ENCODE measurements at places on chromosomes 5 and 9. TPM values are rescaled to one million over a fixed set of nuclear protein-coding genes. Genes with fewer than 3 reads are reported as not detected.

The AMBP gene
- total RNA-seq: 307 TPM

DNA sequence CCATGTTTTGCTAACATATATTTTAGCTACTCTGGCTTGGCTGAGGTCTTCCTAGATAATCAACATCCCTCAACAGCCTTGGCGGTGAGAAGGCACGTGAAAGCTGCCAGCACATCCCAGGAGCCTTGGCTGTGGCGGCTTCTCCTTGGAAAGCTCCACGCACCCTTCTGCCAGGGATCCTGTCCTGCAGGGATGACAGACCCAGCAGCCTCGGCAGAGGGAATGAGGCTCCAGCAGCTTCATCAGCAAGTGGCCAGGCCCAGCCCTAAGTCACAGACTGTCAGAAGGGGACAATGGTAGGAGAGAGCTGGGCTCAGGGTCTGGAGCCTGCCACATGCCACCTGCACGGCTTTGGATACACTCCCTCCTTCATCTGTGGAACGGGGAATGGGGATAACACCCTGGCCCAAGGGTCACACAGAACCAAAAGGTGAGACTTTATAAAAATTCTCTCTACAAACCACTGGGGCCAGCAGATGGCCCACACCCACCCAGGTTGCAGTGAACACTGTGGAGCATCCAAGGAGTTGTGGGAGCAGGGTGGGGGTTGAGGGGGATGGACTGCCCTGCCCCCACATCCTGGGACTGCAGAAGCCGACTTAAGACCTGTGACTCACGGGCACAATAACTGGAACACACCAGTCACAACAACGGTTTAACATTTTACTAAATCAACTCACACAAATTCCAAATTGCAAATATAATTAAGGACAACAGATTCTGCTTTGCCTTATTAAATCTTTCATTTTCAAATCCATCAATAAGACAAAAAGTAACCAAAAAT lies 65.1 kb downstream of the MACROH2A1 start:
- H3K27ac ChIP-seq: no peak overlapping the region
- no peaks in the 10 kb centered on the region for H3K27me3 ChIP-seq
- H3K36me3 ChIP-seq: no peaks in the 10 kb centered on the region
- no peak for DNase-seq

- H3K27ac ChIP-seq: no peak overlapping the region
- no peak for DNase-seq
- no peaks in the 10 kb centered on the region for H3K27me3 ChIP-seq
- H3K4me1 ChIP-seq: no peaks in the 10 kb centered on the region
- H3K36me3 ChIP-seq: no peaks in the 10 kb centered on the region
Measured at GRCh38 chr9:1354086-1354485, 303.9 kb downstream of the DMRT2 start.

DNA sequence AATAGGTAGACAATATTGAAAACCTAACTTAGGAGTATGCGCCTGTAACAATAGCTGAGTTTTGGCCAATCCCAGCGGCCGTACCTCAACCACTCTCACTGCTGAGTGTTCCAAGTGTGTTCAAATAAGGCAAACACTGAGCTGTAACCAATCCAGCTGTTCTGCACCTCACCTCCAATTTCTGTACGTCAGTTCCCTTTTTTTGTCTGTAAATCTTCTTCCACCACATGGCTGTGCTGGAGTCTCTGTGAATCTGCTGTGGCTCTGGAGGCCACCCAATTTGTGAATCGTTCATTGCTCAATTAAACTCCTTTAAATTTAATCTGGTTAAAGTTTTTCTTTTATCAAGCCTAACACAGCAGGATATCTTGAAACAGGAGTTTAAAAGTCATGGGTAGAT lies 116.3 kb downstream of the SLC28A3 start:
- no peaks in the 10 kb centered on the region for H3K36me3 ChIP-seq
- no peaks in the 10 kb centered on the region for H3K27me3 ChIP-seq
- H3K4me1 ChIP-seq: no peaks in the 10 kb centered on the region
- H3K4me3 ChIP-seq: no peak overlapping the region
- DNase-seq: no peak
- no peak overlapping the region for H3K27ac ChIP-seq

DNA sequence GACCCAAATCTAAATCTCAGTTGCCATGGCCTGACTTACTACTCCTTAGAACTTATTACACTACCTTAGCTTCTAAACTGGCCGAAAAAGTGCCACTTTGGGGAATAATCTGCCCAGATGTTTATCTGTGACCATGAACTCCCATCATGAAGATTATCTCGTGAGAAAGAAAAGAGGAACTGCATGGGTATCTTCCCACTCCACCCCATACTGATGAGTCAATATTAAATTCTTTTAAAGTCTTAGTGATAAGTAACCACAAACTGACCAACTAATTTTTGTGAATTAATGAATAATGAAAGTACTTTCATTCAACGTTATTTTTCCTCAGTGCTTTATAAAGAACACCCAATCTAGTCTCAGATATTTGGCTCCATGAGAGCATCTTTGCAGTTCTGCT lies 493.5 kb downstream of the EBF1 start:
- H3K27me3 ChIP-seq: no peaks in the 10 kb centered on the region
- no peak overlapping the region for H3K27ac ChIP-seq
- H3K36me3 ChIP-seq: no peaks in the 10 kb centered on the region
- H3K4me3 ChIP-seq: no peak overlapping the region
- no peaks in the 10 kb centered on the region for H3K4me1 ChIP-seq

GRCh38 chr9:92989561-92989960 lies 42.2 kb downstream of the FGD3 start:
- H3K4me3 ChIP-seq: no peak overlapping the region
- no peaks in the 10 kb centered on the region for H3K4me1 ChIP-seq

DNA sequence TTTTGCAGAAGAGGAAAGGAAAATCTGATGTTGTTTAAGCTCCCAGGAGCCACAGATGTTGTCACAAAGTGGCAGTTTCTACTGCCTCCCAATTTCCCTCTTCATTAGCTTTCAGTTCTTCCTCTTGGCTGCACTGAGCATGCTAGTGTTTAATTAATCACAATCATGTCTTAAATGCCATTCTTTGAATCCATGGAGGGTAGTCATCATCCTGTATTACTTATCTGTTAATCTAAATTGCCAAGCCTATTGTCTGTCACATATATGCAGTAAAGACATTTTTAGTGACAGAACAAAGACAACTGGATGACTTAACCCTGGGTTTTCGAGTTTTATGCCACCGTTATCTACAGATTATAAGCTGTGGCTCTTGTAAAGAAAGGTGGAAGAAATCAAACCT lies 14.7 kb downstream of the KLHL9 start:
- H3K4me1 ChIP-seq: peaks cover 3% of the 10 kb centered on the region
- no peaks in the 10 kb centered on the region for H3K27me3 ChIP-seq
- H3K36me3 ChIP-seq: no peaks in the 10 kb centered on the region
- DNase-seq: no peak

The DCANP1 gene
- not detected for total RNA-seq

GRCh38 chr5:57569601-57570000 lies 87.0 kb upstream of the ACTBL2 start:
- no peak overlapping the region for H3K4me3 ChIP-seq
- no peaks in the 10 kb centered on the region for H3K4me1 ChIP-seq
- no peaks in the 10 kb centered on the region for H3K36me3 ChIP-seq
- DNase-seq: no peak
- H3K27ac ChIP-seq: no peak overlapping the region
